ENCODE measurements at places on chromosomes 4 and X.

DNA sequence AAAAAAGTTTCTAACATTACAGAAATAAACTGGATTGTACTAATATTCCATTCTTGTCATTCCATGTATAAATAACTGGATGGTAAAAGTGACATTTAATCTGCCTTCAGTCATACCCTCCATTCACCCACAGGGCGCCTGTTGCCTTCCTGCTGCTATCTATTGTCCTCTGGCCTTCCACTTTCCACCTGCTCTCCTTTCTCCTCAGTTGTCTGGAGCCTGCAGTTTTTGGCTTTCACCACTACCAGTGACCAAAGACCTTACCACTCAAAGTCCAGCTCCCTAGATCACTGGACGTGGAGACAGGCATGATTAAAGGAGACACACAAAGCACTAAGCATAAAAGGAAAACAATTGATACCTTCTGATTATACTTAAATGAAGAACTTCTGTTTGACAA lies 46.2 kb upstream of the NHS start:
- no peak for DNase-seq

DNA sequence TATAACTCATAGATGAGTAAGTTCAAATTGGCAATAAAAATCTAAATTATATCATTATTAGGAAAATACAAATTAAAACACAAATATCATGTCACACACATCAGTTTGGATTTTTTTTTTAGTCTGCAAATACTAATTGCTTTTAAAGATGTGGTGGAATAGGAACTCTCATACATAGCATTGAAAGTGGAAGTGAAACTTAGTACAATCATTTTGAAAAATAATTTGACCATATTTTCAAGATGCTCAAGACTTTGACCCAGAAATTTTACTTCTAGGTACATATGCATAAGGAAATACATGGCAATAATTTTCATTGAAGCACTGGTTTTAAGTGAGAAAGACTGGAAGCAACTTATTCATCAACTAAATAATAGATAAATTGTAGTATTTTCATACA lies 147.5 kb upstream of the SMIM31 start:
- DNase-seq = no peak

GRCh38 chrX:24902806-24903205 lies 113.0 kb downstream of the ARX start:
- no peak for DNase-seq

GRCh38 chrX:53939127-53939526 lies 105.1 kb downstream of the PHF8 start:
- no peak for DNase-seq

- DNase-seq = no peak
Measured at GRCh38 chrX:24243188-24243587, 70.7 kb downstream of the SUPT20HL2 start.

DNA sequence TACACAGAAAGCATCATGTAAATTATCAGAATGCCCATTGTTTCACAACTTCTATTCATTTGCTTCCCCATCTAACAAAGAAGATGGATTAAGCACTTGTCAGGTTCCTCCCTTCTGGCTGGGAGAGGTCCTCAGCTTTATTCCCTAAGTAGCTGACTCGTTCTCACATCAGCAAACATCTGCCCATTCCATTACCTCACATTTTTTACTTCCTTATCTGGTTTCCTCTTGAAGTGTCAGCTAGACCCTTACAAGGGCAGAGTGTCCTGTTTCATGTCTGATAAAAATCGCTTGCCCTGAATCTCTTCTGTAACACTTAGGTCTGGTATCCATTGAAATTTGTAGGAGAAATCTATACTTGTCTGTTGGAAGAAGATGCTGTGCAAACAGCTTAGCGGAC lies 34.7 kb downstream of the TMPRSS11A start:
- no peak for DNase-seq

- no peak for DNase-seq
Measured at GRCh38 chr4:155042014-155042413, 166.4 kb upstream of the NPY2R start.

- no peak for DNase-seq
Measured at GRCh38 chr4:61533140-61533539, 333.0 kb downstream of the ADGRL3 start.

DNA sequence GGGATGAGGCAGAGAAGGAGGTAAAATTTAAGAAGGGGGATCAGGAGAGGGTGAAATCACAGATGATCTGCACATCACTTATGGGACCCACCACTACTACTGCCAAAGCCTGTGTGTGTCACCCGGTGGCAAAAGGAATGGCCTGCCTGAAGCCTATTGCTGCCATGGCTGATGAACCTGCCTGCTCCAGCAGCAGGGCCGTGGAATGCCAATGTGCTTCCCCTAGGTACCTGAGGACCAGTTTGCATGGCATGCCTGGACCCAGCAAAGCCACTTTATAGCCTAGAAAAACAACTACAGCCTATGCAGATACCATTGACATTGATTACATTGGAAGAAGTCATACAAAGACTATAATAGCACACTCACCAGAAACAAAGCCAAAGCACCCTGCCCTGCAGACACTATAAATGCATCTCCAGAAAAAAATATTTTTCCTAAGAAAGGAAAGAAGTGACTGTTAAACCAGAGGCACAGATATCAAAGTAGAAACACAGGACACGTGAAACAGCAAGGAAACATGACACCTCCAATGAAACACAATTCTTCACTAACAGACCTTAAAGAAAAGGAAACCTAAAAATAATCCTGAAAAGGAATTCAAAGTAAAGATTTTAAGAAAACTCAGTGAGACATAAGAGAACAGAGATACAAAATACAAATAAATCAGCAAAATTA lies 680.7 kb upstream of the GRID2 start:
- DNase-seq = no peak

- no peak for DNase-seq
Measured at GRCh38 chr4:99208719-99209075, 10.3 kb downstream of the ADH6 start.

- DNase-seq = no peak
Measured at GRCh38 chr4:148065075-148065474, 333.2 kb downstream of the ARHGAP10 start.
